B cell (primary cell): ENCODE measurements at places on chromosomes 2 and 18. TPM values are rescaled to one million over a fixed set of nuclear protein-coding genes. Genes with fewer than 3 reads are reported as not detected.

DNA sequence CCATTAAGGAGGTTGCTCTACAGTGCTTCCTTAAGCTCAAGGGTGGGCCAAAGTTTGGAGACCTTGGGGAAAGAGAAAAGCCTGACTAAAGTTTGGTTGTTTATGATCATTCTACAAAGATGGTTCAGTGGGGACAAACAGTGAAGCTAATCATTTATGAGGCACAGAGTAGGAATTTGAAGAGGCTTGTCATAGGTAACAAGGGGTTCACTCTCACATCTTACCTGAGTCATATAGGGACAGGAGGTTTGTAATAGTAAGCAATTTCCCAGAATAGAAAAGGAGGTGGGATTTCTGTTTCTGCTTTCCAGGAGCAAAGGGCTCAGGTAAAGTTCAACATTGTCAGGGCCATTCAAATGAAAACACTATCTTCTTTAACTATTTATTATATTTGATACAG, 787.9 kb downstream of the CPS1 start:
- no peak for DNase-seq

DNA sequence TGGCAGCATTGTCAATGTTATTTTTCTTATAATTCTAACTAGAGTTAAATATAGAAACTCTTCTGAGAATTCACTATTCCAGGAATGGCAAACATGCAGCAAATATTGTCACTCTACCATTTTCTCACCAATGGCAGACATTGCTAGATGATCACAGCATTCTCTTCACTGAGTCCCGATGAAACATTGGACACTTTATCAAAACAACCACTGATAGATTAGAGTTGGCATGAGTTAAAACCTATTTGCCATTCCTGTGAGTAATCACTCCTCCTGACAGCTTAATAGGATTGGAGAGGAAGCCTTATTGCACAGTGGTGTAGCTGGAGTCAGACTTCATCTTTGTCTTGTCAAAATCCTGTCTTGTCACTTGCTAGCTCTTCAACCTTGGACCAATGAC, 163.9 kb upstream of the THUMPD2 start:
- DNase-seq: no peak

GRCh38 chr2:188414411-188414810, 122.7 kb downstream of the GULP1 start:
- no peak for DNase-seq

The IFIH1 gene
- 29.5 and 42.1 TPM in 2 replicates for polyA plus RNA-seq

The PRKRA gene
- polyA plus RNA-seq: 27.0 and 37.8 TPM in 2 replicates
